ENCODE measurements at places on chromosomes 5 and 9. TPM values are rescaled to one million over a fixed set of nuclear protein-coding genes. Genes with fewer than 3 reads are reported as not detected.

DNA sequence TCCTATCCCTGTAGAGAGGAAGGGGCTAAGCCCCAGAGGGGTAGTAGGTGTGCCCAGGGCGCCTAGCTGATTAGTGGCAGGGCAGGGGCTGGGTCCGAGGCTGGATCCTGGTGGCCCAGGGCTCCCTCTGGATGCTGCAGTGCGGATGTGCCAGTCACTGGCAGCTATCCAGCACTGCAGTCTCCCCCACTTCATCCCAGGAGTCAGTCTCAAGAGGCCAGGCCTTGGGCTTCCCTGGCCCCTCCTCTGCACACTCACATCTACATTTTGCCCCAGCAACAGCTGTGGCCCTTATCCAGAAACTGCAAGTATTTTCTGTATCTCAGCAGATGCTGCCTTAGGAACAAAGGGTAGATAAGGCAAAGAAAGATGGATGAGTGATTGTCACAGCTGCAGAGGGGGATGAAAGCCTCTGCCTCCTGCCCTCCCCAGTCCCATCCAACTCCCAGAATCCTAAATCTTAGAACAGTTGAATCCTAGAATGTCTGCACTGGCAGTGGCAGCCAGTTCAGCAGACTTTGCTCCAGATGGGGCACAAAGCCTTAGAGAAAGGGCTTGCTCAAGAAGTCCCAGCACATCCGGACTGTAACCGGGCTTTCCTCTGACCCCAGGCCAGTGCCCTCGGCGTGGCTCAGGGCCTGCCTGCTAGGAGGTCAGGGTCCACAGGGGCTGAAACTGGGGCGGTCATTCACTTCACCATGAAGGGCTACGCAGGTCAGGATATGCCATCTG is 1.6 kb downstream of the ANXA6 start:
- H3K27me3 ChIP-seq = no peaks in the 10 kb centered on the region
- peaks cover 47% of the 10 kb centered on the region for H3K4me1 ChIP-seq
- no peak for DNase-seq

DNA sequence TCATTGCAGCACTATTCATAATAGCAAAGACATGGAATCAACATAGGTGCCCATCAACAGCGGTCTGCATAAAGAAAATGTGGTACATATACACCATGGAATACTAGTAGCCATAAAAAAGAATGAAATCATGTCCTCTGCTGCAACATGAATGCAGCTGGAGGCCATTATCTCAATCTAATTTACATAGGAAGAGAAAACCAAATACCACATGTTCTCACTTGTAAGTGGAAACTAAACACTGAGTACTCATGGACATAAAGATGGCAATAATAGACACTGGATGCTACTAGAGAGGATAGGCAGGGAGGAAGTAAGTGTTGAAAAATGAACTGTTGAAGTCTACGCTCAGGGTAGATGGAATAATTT is 203.9 kb upstream of the CDH9 start:
- H3K36me3 ChIP-seq = no peaks in the 10 kb centered on the region
- H3K4me1 ChIP-seq = no peaks in the 10 kb centered on the region
- H3K4me3 ChIP-seq = no peak overlapping the region
- H3K27me3 ChIP-seq = no peaks in the 10 kb centered on the region
- no peak for DNase-seq

- no peaks in the 10 kb centered on the region for H3K27me3 ChIP-seq
- peaks cover 35% of the 10 kb centered on the region for H3K36me3 ChIP-seq
- H3K27ac ChIP-seq = peak overlapping the region; percentile 37
- H3K4me1 ChIP-seq = peaks cover 27% of the 10 kb centered on the region
Measured at GRCh38 chr9:35606138-35606504, 1.1 kb downstream of the TESK1 start.

- no peaks in the 10 kb centered on the region for H3K27me3 ChIP-seq
- DNase-seq = no peak
- H3K4me3 ChIP-seq = no peak overlapping the region
- H3K36me3 ChIP-seq = no peaks in the 10 kb centered on the region
- H3K27ac ChIP-seq = no peak overlapping the region
Measured at GRCh38 chr5:59729357-59729756, 164.2 kb downstream of the PDE4D start.

- H3K4me1 ChIP-seq = no peaks in the 10 kb centered on the region
- DNase-seq = no peak
- H3K36me3 ChIP-seq = no peaks in the 10 kb centered on the region
- no peaks in the 10 kb centered on the region for H3K27me3 ChIP-seq
- H3K4me3 ChIP-seq = no peak overlapping the region
Measured at GRCh38 chr5:93141969-93142368, 439.1 kb downstream of the NR2F1-AS1 start.

- H3K4me1 ChIP-seq = no peaks in the 10 kb centered on the region
- H3K36me3 ChIP-seq = no peaks in the 10 kb centered on the region
- H3K27ac ChIP-seq = no peak overlapping the region
Measured at GRCh38 chr5:108295578-108296368, 86.1 kb downstream of the FBXL17 start.

DNA sequence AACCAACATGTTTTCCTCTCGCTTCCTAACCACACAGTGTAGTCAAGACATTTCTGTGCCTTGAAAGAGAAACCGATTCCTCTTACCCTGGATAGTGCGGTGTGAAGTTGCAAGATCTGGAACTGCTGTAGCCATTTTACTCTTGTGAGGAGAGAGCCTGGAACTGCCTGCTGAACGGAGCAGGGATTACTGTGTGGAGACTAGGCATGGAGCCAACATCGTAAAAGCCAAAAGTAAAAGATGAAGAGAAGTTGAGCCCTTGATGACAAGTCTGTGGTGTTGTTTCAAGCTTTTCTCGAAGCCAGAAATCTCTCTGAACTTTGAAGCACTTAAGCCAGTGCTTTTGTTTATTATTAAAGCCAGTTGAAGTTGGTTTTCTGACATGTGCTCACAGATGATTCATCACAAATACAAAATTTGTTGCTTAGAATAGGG is 110.1 kb upstream of the GRIN3A start:
- no peak overlapping the region for H3K27ac ChIP-seq
- no peaks in the 10 kb centered on the region for H3K27me3 ChIP-seq
- DNase-seq = no peak
- H3K4me1 ChIP-seq = no peaks in the 10 kb centered on the region
- no peak overlapping the region for H3K4me3 ChIP-seq

DNA sequence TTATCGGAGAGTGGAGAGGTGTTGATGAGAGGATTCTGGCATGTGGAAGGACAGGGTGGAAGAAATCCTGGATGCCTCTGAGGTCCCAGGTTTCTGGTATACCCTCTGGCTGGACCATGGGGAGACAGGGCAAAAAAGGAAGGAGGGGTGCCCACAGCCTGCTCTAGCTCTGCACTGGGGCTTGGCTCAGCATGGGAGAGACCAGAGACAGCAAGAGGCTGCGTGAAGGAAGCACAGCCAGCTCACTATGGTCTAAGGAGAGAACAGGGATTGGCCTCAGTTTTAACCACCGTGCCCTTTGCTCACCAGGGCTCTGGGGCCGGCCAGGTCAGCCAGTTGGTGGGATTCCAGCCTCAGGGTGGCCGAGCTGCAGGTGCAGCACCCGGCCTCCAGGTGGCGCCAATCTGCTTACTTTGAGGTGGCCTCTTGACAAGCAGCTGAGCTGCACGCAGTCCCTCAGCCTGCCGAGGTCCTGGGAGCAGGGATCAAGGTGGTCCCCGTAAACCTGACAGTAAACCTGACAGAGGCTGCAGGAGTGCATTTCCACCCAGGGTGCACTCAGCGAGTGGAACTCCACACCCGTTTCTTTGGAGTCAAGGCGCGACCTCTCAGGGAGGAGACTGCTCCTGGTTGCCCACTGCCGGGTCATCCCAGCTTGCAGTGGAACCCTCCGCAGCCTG is 25.0 kb upstream of the SPTLC1 start:
- no peak overlapping the region for H3K27ac ChIP-seq
- H3K27me3 ChIP-seq = peaks cover 26% of the 10 kb centered on the region
- H3K4me1 ChIP-seq = peaks cover 20% of the 10 kb centered on the region
- DNase-seq = no peak

The RFX3 gene
- 44.0 TPM for total RNA-seq

The TYRP1 gene
- 5.0 TPM for total RNA-seq

The FOCAD gene
- total RNA-seq = 189 TPM

The MEGF10 gene
- total RNA-seq = 30.3 TPM

The C1QTNF3 gene
- 49.8 TPM for total RNA-seq

The TNFSF15 gene
- total RNA-seq = 0.69 TPM

The HNRNPA0 gene
- total RNA-seq = 24.5 TPM

The GBGT1 gene
- 3.9 TPM for total RNA-seq

Measured in spinal cord (tissue), 10 donors.